ENCODE measurements at places on chromosomes 11 and 22.

DNA sequence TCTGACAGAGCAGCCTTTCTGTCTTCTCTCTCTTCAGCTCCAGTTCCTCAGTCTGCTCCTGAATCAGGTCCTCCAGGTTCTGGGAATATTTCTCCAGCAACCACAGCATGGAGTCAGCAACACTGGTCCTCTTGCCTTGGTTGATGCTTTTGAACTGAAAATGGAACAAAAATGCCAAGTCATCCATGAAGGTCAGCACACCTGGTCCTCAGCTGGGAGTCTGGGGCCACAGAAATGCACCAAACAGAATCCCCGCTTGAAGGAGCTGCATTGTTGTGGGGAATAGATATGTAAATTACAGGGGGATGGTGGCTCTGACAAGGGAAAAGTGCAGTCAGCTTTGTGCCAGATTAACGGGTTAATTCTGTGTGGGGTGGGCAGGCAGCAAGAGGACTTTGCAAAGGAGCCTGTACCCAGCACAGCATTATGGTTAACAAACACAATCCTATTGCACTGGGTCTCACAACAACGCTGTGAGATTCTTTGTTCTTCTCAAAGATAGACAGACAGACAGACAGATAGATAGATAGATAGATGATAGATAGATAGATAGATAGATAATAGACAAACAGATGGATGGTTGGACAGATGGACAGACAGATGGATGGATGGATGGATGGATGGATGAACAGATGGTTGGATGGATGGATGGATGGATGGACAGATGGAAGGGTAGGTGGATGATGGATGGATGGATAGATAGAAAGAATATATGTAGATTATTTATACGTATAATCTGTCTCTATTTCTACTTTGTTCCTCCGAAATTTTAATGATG, 33.8 kb upstream of the LRRC32 start:
- DNase-seq: no peak

DNA sequence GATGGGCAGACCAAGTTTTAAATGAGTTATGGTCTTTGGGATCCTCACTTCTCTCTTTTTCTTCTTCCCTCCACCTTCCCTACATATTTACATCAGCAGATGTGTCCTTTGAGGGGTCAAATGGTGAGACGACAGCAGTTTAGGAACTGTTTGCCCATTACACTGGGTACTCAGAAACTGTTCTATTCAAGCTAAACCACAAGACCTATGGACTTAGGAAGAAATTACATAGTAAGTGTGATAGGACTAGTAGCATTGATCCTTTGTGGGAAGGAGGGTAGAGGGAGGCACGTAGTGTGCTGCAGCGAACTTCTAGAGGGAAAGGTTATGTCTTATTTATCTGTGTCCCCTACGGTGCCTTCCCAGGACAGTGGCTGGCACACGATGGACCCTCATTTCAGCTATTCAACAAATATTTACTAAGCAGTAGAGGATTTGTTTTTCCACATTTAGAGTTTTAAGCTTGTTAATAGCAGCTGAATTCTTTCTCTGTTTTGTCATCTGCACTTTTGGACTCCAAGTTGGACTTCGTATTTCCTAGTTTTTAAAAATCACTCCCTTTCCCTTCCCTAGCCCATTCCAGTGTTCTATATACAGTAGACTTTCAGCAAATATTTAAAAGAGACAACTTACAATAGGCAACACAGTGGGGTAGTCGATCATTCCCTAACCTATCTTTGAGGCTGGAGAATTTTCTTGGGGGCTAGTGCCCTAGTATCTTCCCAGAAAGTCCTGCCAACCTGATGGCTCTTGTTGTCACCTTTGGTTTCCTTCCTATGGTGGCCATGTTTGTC, 13.9 kb downstream of the FZD4 start:
- no peak for DNase-seq

DNA sequence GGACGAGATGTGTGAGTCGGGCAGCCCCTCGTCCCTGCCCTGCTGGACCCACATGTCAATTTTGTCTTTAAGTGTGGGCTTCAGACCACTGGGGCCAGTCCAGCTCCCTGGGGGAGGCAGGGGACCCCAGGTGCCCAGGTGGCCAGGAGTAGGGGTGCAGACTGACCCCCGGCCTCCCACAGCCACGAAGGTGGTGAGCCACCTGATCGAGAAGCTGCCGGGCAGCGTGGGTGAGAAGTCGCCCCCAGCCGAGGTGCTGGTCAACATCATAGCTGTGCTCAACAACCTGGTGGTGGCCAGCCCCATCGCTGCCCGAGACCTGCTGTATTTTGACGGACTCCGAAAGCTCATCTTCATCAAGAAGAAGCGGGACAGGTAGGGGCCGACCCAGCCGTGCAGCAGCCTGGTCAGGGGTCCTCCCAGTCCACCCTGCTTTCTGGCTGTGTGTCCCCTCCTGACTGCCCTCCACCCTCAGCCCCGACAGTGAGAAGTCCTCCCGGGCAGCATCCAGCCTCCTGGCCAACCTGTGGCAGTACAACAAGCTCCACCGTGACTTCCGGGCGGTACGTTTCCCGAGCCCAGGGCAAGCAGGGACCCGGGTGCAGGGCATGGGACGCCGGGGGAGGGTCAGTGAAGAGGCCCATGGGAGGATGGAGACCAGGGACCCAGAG, 9.9 kb downstream of the PKP3 start:
- no peak for DNase-seq

- peak; percentile 70 for DNase-seq
These were observed 57.6 kb downstream of the FBXO7 start for GRCh38 chr22:32531931-32532819.

DNA sequence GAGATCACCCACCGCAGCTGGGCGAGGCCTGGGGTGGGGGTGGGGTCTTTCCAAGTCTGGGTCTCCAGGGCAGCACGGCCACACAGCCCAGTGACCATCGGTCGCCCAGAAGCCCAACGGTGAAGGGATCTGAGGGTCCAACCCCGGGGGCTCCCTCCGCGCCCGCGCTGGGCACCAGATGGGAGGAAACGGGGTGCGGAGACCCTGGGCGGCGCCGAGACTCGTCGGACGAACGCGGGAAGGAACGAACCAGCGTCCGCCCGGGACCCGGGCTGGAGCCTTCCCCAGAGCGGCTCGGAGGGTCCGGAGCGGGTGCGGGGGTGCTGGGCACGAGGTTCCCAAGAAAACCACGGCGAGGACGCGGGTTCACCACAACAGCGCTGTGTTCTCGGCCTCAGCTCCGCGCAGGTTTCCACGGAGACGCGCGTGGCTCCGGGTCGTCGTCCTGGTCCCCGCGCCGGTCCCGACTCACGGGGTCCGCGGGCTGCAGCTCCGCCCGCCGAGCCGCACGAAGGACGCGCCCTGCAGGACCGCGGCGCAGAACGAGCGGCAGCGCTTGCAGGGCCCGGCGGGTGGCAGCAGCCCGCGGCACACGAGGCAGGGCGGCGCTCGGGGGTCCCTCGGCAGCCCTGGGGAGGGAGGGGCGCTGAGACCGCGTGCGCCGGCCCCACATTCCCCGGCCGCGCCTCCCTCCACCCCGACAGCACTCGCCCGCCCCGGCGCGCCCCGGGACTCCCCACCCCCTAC, 2.3 kb upstream of the IL17REL start:
- DNase-seq: no peak

DNA sequence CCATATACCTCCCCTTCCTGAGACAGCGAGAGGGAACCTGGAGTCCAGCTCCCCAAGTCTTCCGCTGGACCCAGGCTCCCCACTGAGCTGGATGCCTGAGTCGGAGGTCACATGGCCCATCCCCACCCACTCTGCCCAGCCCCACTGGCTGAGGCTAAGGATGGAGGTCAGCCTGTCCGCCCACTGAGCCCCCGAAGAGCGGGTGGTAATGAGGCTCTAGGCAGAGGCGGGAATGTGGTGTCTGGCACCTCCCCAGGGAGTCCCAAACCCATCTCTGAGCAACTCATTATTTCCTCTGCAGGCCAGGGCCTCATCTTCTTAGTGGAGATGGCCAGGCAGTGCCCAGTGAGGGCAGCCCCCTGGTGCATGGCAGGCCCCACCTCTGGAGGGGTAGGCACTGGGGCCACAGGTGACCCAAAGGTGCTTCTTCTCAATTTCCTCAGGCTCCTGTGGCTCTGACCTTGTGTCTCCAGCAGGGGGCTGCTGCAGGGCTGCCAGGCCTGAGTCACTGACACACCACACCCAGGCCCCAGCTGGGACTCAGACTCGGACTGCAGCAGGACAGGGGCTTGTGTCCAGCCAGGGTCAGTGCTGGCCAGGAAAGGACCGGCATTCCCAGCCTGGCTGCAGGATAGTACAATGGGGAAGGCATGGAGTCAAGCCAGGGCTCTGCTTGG, 10.2 kb upstream of the PDE2A start:
- peak; percentile 40 for DNase-seq
